ENCODE measurements at places on chromosomes 7 and 10.

GRCh38 chr10:47300429-47300931 is 483 bp downstream of the GDF10 start:
- DNase-seq, result no peak

DNA sequence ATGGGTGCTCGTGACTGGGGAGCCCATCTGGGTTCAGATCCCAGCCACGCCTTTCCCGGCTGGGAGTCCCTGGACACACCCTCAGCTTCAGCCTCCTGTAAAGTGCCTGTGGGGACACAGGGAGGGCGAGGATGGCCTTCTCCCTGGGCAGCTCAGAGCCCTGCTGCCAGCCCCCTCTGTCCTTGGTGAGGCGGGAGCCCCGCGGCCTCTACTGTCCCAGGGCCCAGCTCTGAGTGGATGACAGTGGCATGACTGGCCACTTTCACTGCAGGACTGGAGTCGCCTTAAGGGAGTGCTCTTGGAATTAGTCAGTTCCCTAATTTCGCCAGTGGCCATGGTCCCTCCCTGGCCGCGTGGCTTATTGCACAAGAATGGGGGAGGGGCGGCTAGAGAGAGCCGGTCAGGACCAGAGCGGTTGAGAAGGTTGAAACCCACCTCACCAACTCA is 4.6 kb downstream of the BRI3 start:
- no peak for DNase-seq

GRCh38 chr7:42982604-42983115 is 50.5 kb downstream of the MRPL32 start:
- DNase-seq, result no peak

GRCh38 chr7:95046494-95047240 is 139.3 kb downstream of the PPP1R9A start:
- no peak for DNase-seq

GRCh38 chr10:93554760-93555432 is 11.6 kb upstream of the FFAR4 start:
- no peak for DNase-seq

- no peak for DNase-seq
Measured at GRCh38 chr10:90306187-90306586, 551.7 kb downstream of the HTR7 start.

GRCh38 chr10:122404576-122404975 is 30.1 kb downstream of the PLEKHA1 start:
- DNase-seq, result no peak

GRCh38 chr10:59607970-59608369 is 101.7 kb downstream of the SLC16A9 start:
- no peak for DNase-seq

- DNase-seq, result peak; percentile 33
Measured at GRCh38 chr7:54664235-54665228, 94.5 kb downstream of the SEC61G start.

DNA sequence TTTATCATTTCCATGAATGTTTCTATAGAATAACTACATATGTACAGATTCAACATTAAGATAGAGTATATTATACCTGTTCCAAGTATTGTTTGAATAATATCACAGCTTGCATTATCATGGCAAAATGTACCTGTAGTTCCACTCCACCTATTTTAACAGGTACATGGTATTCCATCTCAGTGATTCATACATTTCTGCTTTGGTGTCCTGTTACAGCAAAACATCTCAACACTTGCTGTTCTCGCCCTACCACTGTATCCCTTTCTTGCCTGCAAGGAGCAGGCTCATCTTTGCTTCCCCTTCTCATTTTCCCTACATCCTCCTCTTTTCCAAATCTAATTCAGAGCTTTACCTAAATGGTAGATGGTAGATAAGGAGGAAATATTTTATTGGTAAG is 27.1 kb upstream of the SGCE start:
- no peak for DNase-seq

GRCh38 chr7:106127984-106128780 is 16.1 kb upstream of the SYPL1 start:
- no peak for DNase-seq

DNA sequence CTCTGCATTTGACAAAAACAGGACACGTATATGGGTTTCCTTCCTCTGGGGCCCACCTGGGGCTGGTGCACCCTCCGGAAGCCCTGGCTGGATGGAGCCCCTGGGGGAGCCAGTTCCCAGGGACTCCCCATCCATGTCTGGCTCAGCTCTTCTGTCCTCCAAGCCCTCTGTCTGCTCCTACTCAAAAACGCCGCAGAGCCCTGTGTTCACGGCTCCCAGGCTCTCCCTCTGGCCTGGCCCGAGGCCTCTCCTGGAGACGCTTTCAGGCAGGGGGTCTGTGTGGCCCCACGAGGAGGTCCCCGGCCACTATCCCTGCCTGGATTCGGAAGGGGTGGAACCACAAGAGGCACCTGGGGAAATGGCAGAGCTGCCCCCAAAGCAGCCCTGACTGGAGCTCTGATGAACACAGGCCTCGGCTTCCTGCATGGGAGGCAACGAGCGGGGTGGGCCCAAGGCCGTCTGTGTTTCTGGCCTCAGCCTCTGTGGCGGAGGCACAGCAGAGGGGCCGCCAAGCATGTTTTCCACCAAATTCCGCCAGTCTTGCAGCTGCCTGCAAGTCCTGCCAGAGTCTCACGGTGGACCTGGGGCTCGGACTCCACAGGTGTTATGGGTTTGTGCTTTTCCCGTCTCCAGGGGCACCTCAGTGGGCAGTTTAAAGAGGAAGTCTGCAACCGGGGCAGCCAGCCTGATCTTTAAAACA is 22.6 kb upstream of the INPP5A start:
- DNase-seq, result no peak

GRCh38 chr10:105797234-105797890 is 1156.3 kb downstream of the SORCS3 start:
- peak; percentile 39 for DNase-seq

- DNase-seq, result peak; percentile 4
Measured at GRCh38 chr10:77637532-77638320, at the start of gene KCNMA1. Gene KCNMA1 (minus strand): TSS chr10:77637808.

GRCh38 chr10:73774637-73775036 is 7.2 kb upstream of the CHCHD1 start:
- DNase-seq, result no peak

DNA sequence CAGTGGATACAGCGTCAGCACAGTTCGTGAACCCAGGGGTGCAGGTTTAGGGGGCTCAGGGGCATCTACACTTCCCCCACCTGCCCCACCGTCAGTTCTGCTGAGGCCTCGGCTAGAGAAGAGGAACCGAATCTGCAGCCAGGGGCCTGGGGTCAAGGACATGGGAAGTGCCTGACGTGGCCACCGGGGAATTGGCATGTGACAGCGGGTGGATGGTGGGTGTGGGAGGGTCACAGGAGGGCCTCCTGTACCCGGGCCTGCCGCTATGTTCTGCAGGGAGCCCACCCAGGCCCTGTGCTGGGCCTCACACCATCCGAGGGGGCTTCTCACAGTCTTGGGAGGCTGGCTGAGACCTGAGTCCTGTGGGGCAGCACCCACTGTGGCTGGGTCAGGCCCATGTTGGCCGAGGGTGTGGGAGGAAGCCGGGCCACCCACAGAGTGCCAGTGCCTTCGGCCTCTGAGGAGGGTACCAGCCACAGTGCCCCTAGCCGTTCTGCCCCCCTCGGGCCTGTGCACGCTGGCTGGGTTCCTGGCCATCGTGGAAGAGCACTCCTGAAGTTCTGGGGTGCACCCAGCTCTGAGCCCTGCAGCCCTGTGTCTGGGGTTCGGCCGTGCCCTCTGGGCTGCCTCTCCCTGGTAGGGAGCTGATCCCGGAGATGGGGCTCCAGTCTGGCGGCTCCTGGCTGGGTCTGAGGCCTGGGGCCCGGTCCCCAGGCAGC is 5.9 kb downstream of the TTYH3 start:
- no peak for DNase-seq

- no peak for DNase-seq
Measured at GRCh38 chr7:3289996-3290395, 11.1 kb upstream of the SDK1 start.

DNA sequence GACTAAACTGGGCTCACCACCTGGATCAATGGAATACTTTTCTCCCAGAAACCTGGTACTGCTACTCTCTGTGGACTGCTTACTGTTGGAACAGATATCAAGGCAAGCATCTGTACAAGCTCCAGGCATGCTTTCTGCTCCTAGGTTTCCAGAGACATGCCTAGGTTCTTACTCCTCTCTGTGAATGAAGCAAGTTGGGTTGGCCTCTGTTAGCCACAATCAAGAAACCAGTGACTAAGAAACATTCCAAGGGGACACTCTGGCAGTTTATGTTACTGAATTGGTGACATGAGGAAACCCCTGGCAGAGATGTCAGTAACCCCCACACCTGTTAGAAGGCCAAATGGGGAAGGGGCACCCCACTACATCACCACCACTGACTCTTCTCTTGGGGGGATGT is 121.9 kb downstream of the GFRA1 start:
- no peak for DNase-seq

- DNase-seq, result no peak
Measured at GRCh38 chr10:104328896-104329710, 9.2 kb downstream of the ITPRIP start.

GRCh38 chr7:131034166-131034881 is 293.4 kb upstream of the MKLN1 start:
- no peak for DNase-seq

- DNase-seq, result no peak
Measured at GRCh38 chr10:16674147-16674703, 143.0 kb downstream of the RSU1 start.

DNA sequence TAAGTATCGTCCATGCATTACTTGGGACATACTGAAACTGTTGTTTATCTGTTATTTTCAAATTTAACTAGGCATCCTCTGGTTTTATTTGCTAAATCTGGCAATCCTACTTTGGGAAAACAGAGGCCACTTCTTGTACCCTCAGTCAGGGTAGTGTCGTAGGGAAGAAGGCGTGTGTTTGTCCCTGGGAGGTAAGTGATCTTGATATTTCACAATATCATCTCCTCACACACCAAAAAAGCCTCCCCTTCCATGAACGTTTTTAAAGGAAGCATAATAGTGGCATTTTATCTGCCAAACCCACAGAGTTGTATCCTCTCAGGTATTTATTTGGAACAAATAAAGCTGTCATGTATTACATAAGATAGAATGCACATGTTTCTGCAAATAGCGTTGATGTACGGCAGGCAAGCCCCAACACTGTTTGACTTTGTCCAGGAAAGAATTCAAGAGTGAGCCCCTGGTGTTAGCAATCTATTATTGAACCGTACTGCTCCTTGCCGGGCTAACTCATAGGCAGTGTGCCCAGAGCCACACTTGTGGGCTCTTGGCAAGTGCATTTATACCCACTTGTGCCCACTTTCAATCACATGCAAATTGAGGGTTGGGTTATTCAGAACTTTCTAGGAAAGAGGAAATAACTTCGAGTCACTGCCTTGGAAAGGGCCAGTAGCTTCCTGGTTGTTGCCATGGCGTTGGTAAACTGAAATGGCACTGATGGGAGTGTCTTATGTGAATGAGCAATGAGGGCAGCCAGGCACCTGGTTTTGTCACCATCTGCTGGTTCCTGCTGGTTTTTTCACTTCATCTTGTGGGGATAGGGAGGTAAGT is 266.0 kb downstream of the USP6NL start:
- peak; percentile 40 for DNase-seq

GRCh38 chr10:29728541-29729049 is 93.8 kb upstream of the SVIL start:
- no peak for DNase-seq

GRCh38 chr7:28041508-28042314 is 138.9 kb downstream of the JAZF1 start:
- no peak for DNase-seq

DNA sequence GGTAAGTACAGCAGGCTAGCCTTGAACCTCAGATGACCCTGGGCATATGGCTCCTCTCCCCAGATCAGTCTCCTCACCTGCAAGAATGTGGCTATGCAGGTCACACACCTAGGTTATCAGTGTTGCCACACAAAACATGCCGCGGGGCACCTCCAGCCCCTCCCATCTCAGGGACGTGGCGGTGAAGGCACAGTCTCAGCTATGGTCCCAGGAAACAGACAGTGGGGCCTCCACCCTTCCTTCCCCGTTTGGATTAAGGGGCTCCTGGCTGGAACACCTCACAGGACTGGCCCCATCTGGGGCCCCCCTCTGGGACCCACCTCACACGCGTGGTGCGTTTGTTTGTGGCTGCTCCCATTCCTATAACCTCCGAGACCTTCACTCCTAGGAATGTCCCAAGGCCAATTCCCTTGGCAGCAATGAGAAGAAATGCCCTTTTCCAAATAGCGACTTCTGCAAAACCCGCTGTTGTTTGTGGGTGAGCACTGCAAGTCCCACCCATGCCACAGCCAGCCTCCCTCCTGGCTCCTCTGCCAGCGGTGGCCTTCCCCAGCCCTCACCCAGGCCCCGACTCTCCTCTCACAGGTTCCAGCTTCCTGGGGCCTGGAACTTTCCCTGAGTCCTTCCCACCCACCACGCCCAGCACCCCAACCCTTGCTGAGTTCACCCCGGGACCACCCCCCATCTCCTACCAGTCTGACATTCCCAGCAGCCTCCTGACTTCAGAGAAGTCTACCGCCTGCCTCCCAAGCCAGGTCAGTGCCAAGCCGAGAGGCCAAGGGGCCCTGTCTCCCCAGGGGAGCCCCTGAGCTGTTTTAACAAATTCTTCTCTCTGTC is 17.1 kb downstream of the ZMIZ2 start:
- no peak for DNase-seq

DNA sequence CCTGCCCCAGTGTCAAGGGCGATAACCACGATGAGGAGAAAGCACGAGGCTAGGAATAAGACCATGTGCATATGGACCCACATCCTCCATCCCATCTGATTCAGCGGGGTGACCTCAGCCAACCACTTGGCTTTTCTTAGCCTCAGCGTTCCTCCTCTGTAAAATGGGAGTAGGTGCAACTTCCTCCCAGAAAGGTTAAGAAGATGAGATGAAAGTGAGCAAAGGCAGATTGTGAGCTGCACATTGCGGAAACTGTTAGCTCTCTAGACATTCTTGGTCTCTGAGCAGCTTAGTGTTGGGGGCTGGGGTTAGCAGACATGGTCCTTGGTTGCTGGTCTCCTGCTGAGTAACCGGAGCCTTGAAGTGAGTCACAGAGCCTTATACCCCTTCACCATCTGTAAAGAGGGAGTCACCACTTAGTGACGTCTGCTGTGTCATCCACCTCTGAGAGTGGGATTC is 497.3 kb upstream of the GALNT17 start:
- DNase-seq, result no peak

DNA sequence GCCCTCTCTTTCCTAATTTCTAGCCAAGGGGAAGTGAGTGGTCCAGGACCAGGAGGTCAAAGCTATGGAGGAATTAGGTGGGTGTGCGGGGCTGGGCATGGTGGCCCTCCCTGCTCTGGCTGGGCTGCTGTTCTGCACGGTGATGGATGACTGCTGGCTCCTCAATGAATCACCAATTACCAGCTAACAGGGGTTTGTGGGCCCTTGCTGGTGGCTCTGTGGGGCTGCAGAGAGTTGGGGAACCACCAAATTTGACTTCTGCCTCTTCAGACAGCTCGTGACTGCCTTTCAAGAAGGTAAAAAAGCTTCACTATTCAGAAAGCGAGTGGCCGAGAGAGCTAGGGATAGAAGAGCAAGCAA is 35.0 kb upstream of the HABP2 start:
- no peak for DNase-seq

- no peak for DNase-seq
Measured at GRCh38 chr7:27174874-27175625, 930 bp upstream of the HOXA10 start.

- no peak for DNase-seq
Measured at GRCh38 chr7:134014935-134015334, 112.2 kb upstream of the LRGUK start.

GRCh38 chr10:6061056-6061455 is 1.1 kb downstream of the IL2RA start:
- no peak for DNase-seq

All from NCI-H446 (cell line).